ENCODE measurements at places on chromosomes 12 and 14.

GRCh38 chr14:77037938-77038568 lies 9.5 kb upstream of the IRF2BPL start:
- peak; percentile 46 for DNase-seq

DNA sequence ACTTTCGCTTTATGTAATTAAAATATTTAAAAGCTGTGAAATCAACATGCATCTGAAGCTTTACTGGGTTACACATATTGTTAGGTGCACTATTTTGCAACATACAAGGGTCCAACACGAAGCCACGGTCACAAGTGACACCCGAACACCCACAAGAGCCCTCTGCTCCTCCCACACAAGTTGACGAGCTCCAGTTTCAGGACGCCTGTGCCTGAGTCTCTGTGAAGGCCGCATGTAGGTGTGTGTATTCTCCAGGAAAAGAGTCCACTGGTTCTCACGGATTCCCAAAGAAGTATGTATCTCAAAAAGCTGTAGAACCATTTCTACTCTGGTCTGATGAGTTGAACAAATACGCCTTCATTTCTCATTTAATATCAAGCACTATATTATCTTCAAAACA lies 12.0 kb downstream of the SLC15A4 start:
- DNase-seq, result no peak

DNA sequence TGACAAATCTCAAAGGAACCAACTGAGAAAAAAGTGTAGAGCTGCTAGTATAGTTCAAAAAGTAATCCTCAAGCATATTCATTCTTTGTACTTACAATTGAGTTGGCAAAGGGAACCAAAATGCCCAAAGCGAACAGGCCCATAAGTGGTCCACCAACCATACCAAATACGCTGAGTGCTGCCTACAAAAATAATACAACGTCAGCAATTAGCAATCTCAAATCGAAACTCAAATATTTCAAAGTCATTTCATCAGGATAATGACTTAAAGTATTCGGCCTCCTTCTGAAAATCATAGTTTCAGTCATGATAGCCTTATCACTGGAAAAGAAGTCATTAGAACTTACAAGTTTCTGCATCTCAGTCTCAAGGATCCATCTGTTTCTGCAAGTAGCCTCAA lies 42.0 kb downstream of the SLC5A8 start:
- no peak for DNase-seq

DNA sequence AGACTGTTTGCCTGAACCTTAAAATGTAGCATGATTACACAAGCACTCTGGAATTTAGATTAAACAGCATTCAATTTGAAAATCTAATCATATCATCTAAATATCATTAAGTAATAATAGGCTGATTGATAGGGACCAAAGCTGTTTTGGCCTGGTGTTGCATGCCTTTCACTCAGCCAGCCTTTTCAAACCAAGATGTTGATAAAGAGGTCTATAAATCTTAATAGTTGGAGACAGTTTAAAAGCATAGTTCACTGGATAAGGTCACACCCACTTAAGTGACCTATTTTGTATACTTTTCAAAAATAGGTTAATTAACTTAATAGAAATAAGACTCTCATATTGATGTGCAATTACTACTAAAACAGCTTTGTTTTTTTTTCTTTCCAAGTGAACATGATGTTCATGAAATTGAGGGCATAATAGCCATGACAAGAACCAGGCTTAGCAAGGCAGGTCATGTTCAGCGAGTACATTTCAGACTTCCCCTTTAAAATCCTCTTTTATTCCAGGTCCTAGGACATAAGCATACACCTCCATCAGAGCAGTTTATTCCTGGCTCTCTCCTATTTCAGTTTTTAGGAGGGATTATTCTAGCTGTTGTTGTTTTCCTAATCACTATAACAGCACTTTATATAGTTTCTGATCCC lies 349.0 kb downstream of the RAD51B start:
- DNase-seq, result no peak

DNA sequence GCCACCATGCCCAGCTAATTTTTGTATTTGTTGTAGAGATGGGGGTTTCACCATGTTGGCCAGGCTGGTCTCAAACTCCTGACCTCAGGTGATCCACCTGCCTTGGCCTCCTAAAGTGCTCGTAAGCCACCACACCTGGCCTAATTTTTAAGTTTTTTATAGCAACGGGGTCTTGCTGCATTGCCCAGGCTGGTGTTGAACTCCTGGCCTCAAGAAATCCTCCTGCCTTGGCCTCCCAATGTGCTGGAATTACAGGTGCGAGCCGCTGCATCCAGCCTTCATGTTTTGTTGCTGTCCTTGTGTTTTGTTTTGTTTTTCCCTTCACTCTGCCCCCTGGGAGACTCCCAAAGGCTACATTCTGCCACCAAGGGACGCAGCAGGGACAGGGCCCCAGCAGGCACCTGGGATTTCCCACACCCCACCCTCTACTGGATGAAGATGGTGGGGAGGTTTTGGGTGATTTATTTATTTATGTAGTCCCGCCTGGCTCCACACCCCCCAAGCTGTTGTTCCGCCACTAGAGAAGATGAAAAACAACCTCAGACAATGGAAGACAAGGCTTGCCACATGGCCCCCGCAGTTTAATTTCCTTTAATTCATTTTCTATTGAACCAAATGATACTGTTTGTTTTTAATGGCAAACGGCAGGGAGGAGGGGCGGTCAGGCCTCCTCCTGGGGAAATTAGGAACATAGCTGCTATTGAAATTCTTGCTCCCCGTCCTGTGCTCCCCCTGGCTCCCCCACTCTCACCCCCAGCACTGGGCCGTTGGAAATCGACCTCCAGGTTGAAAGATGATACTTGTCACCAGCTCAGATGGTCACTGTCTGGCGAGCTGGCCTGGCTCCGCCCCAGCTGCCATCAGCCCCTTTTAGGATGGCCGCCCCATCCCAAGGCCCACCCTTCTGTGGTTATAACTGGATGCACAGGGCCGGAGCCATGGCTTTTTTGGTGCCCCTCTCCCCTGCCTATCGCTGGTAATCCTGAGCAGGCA lies 70.3 kb downstream of the RNFT2 start:
- DNase-seq, result no peak

GRCh38 chr12:15575671-15576541 lies 213.3 kb downstream of the EPS8 start:
- DNase-seq, result no peak

DNA sequence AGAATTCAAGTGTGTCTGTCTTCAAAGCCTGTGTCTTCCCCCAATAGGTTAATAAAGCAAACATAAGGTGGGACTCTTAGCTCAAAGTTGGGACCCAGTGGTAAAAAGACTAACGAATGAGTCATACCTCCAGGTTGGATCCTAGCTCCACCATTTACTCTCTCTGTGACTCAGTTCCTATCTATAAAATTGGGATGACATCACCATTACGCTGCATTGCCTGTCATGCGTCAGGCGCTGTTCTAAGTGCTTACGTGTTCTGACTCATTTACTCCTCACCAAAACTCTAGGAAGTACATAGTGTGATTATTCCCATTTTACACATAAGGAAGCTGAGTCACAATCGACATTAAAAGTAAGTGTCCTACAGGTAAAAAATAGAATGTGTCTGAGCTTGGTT lies 915.8 kb downstream of the VRK1 start:
- DNase-seq, result no peak

- DNase-seq, result no peak
Observed at GRCh38 chr12:10214895-10215267, 2.2 kb downstream of the GABARAPL1 start.

- DNase-seq, result no peak
Observed at GRCh38 chr14:67820428-67820971, 921 bp downstream of the RAD51B start.

DNA sequence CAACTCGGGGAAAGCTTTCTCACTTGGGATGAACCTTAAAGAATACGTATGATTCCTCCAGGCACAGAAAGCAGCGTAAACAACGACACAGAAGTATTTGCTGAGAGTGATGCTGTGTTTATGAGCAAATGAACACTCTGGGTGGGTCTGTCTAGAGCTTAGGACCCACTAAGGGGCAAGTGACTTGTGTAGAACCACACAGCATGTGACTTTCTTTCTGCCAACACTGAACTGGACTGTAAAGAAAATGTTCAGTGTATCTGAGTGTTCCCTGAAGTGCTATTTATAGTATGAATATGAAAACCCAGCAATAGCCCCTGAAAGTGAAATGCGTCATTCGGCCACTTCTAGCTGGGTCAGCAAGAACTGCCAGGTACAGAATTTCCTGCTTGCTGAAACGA lies 78.5 kb downstream of the ST8SIA1 start:
- no peak for DNase-seq

Measured in NCI-H187 (cell line).